Stimulated activated CD4-positive, alpha-beta T cell treated with anti-CD3 and anti-CD28 coated beads, Interleukin-4, amount 100 ng/mL, for 48 hours (primary cell): ENCODE measurements at places on chromosomes 6 and 20.

DNA sequence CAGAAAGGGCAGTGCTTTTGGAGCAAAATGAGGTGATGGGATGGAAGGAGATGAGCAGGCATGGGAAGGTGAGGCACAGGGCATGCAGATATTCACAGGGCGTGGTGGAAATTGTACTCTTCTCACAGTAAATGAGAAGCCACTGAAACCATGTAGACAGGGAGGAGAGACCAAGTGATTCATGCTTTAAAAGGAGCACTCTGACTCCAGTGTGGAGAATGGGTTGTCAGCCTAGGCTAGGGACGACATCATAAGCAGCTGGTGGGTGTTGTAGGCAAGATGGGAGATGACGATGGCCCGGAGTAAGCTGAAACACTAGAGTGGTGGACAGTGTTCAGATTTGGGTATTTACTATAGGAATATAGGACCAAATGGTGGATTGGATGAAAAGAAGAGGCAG, 18.4 kb downstream of the PDE7B start:
- DNase-seq = no peak

DNA sequence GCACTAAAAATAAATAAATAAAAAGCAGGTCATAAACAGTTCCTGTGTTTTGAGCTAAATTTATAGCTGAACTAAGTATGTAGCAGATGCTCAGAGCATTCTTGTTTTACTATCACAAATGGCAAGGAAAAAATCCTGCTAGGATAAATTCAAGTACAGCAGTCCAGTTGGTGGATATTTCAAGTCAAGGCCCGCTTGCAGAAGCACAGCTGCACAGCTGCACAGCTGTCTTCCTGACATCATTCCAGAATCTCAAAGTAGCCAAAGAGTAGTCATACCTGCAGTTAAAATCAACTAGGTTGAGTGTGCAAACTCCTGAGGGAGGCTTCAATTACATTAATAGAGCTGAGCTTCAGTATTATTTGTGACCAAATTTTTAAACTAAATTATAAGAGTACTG, 297.7 kb upstream of the MANEA start:
- DNase-seq = no peak

GRCh38 chr6:163364641-163365040, 49.9 kb upstream of the QKI start:
- DNase-seq = no peak

DNA sequence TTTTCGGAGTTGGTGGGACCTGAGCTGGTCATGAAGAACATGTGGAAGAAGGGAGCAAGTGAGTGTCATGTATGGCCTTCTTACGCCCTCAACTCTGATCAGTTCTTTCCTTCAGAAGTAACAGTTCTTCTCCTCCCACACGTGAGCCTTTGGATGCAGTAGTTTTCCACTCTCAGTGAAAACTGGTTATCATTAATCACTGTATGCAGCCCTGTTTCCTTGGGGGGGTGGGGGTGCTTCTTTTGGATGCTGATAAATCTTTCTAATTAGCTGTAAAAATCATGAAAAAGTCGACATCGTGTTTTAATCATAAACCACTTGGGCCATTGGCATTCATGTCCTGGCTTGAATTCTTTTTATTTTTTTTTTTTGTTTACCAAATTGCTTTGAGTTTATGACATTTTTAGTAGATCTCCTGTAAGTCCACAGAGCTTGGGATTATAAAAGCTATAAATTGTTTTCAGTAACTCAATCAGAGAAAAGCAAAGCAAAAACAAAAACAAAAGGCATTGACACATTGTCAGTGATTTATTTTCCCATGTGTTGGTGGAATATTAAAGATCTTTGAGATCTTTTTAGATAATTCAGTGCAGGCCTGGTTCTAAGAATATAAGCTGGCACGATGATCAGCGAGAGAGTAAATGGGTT, 84.8 kb downstream of the TRMT11 start:
- DNase-seq = no peak

GRCh38 chr6:90251295-90251992, 45.2 kb downstream of the BACH2 start:
- DNase-seq = no peak

DNA sequence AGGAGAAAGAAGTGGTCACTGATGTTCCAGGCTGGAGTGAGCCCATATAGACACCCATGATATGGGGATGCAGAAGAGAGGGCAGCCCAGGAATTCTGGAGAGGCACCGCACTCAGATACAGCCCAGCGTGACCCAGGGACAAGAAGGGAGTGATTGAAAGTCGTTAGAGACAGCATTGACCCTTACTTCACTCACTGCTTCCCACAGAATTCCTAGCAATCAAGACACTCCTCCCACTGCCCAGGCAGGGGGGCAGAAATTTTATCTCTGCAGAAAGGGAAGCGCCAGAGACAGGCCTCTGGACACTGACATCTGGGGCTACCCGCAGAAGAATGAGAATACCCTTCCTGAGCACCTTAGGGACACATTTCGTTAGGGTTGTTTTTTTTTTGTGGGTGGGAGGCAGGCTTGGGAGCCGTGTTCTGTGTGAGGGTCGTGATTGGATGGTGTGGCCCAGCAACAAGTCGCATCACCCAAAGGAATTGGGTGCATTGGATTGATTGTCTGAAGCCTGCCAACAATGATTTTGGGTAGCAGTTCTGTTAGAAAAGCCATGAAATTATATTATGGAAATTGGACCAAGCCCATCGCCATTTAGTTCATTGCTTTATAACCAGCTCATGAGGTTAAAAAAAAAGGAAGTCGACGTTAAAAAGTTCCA, 45.9 kb upstream of the MAP3K4 start:
- DNase-seq = no peak

DNA sequence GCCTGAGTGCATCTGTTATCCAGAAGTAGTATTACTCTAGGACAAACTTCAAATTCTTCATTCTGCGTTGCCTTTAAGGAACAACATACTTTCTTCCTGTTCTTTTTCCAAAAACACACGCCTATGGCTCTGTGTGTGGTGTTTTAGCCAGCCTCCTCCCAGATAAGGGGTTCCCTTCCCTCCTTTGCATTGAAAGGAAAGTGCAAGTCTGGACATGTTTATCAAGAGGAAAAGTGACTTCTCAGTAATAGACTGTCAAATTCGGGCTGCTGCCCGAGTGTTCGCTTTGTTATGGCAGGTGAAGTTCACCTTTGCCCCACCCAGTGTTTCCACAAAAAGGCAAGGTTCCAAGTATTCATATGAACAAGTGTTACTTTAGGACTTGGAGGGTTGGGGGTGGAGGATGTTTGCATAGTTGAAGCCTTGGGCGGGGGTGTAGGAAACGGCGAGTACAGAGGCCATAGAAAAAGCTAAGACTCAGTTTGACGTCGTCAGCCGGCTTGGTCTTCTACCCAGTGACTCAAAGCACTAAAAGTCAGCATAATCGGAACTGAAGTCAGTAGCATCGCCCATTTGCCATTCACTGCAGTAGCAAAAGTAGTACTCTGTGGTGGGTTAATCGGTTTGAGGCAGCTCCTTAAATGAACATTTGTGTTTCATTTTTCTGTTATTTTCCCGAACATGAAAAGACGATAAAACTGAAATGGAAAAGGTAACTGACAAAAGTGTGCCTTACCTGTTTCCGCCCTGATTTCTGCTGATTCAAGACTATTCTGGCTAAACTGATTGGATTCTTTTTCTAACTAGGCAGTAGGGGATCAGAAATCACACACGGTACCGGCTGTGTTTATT, 12.5 kb downstream of the PRDM1 start:
- DNase-seq = peak; percentile 67

DNA sequence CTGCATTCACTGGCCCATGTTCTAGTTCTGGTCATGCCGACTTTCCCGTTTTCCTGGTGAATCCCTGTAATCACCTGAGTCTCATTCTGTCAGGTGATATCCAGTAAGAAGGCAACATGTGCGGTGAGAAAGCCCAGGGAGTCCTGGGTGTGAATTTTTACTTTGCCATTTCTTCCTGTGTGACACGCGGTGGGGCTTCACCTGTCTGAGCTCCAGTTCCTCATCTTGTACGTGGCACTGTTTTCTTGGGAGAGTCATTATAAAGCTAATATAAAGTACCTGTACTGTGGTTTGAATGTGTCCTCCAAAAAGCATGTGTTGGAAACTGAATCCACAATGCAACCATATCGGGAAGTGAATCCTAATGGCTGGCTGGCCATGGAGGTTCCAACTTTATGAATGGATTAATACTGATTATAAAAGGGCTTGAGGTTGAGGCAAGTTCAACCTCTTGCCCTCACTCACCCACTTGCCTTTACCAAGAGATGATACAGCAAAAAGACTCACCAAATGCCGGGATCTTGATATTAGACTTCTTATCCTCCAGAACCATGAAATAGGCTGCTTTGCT, 5.1 kb downstream of the HLA-E start:
- DNase-seq = no peak

DNA sequence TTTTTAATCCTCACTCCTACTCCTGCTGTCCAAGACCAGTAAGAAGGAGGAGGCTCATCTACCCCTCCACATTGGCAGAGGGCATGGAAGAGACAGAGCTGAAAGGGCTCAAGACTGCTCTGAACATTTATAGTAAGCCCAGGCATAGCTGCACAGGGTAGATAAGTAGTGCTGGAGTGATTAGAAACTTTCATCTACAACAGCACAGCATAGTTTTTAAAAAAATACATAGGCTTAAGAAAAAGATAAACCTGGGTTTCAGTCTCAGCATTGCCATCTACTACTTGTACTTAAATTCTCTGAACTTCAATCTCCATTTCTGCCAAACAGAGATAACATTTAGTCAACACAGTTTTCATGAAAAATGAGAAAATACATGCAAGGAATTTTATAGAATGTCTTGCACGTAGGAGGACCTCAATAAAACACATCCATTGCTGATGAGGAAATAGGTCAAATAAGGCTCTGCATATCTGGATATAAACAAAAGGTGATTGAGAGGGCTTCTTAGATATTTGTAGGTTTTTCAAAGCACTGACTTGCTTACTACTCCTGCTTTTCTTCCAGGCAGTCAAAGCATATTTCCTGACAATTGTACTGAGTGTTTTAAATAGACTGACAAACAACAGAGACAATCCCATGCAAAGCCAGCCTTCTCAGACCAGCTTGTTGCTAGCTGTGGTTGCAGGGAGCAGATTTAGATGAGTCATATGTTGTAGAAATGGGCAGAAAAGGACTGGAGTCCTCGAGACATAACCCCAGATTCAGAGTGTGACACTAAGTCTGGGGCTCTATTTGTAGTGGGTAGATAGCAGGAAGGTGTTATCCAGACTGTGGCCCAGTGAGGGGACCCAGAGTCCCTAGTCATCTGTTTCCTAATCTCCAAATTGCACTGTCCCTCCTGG, 107.4 kb upstream of the TAB2 start:
- DNase-seq = no peak

- DNase-seq = peak; percentile 30
Observed at GRCh38 chr6:133983099-133983939, 30.3 kb downstream of the TBPL1 start.

DNA sequence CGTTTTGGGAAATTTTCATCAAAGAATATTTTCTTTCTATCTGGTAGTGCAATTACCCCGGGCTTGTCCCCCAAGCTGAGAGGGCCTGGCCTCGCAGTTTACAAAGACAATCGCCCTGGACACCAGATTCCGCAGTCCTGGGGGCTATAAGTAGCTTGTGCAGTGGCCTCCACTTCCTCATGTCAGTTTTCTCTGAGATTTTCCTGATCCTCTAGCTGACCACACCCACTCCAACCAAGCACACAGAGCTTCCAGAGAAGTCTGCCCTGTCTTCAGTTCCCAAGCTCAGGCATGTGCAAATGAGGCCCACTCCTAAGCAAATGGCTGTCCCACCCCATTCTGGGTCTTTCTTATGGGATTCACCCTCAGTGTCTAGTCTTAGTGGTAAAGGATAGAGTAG, 245.3 kb downstream of the MAFB start:
- DNase-seq = no peak
